ENCODE measurements at places on chromosomes 13 and 19.

DNA sequence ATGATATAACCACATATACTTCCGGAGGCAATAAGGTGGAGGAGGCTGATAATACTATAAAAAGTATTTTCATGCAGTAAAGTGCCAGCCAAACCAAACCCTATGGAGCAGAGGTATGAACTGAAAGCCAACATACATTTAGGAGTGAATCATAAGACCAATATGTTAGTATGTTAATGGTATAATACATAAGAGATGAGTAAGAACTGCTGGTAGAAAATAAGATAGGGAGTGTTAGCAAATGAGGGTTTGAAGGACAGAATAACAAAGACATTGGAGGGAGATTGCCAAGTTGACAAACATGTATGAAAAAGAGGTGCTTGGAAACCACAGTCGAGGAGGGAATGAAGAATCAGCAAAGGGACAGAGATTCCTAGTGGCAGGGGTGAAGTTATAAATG is 10.8 kb downstream of the ENOX1 start:
- no peak for DNase-seq

DNA sequence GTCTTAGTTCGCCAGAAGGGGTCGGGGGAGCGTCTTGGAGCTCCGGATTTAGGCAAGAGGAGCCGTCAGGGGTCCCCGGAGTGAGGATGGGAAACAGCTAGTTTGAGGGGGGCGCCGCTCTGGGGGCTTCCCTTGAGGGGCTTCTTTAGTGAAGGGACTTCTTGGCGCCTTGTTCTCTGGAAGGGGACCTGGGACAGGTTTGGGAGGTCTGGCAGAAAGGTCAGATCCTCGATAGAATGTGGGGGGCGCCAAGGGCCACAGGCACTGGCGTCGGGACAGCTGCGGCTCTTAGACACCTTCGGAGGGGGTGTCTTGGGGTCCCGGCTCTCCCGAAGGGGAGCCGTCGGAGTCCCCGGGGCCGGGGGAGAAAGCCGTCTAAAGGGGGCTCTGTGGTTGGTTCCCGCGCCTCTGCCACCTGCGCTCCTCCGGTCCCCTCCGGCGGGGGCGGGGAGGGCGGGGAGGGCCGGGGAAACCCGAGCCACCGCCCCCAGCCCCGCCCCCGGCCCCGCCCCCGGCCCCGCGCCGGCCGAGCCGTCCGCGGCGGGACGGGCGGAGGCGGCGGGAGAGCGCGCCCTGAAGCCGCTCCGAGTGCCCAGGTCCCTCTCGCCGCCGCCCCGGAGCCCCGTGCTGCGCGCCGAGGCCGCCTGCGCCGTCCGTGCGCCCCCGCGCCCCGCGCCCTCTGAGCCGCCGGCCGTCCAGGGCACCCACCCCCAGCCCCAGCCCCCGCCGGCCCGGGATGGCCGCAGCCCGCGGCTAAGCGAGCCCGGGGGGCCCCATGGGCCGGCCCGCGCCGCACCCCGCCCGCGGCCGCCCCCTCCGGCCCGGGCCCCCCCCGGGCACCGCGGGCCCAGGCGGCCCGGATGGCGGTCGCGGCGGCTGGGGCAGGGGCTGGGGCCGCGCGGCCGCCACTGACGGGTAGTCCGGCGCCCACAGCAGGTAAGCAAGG is at the start of gene NRTN:
Gene NRTN, plus strand, starts transcription at position 552 of the 946 bp plus-strand sequence. CDS start 19,099 bp downstream, outside the sequence.
- no peak for DNase-seq

DNA sequence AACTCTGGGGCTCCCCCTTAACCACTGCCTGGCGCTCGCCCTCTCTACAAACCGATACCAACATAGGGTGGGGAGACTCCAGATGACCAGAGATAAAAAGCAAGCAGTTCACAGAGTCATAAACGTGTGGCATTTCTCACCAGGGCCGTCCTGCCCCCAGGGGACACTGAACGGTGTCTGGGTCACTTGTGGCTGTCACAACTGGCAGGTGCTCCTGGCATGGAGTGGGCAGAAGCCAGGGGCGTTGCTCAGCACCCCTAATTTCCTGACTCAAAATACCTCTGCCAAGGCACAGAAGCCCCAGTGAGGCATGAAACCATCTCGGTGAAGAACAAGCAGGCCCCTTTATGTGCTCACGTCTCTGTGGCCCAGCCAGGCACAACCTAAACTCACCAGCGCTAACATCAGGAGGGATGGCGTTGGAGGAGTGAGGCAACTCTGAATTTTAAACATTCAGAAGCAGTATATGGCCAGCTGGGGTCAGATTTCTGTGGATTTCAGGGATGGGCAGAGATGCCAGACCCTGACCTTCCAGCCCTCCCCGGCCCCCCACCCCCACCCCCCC is 1.8 kb downstream of the PIP5K1C start:
- DNase-seq, result no peak

- DNase-seq, result no peak
Measured at GRCh38 chr13:80408270-80408669, 67.3 kb upstream of the SPRY2 start.

GRCh38 chr19:19677579-19677978 is 8.9 kb downstream of the ZNF101 start:
- DNase-seq, result no peak

DNA sequence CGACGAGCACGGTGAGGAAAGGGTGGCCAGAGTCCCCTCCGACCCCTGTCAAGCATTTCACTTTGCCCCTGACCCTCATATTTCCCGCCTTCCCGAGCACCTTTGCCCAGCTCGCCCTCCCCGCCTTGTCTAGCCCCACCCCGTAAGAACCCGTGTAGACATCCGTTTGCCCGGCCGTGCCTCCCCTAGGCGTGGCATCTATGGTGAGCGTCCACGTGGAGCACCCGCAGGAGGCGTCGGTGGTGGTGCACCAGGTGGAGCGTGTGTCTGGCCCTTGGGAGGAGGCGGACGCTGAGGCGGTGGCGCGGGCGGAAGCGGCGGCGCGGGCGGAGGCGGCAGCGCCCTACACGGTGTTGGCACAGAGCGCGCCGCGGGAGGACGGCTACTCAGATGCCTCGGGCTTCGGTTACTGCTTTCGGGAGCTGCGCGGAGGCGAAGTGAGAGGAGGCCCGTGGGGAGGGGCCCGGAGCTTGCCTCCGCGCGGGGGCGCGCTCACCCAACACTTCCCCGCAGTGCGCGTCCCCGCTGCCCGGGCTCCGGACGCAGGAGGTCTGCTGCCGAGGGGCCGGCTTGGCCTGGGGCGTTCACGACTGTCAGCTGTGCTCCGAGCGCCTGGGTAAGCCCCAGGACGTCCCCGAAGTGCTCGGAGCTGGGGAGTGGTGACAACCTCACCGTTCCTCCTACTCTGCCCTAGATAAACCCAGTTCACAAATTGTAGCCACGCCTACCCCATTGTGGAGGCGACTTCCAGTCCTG is 4.2 kb downstream of the LTBP4 start:
- DNase-seq, result peak; percentile 92

- DNase-seq, result no peak
Measured at GRCh38 chr19:58300620-58301019, 4.6 kb upstream of the ERVK3-1 start.

DNA sequence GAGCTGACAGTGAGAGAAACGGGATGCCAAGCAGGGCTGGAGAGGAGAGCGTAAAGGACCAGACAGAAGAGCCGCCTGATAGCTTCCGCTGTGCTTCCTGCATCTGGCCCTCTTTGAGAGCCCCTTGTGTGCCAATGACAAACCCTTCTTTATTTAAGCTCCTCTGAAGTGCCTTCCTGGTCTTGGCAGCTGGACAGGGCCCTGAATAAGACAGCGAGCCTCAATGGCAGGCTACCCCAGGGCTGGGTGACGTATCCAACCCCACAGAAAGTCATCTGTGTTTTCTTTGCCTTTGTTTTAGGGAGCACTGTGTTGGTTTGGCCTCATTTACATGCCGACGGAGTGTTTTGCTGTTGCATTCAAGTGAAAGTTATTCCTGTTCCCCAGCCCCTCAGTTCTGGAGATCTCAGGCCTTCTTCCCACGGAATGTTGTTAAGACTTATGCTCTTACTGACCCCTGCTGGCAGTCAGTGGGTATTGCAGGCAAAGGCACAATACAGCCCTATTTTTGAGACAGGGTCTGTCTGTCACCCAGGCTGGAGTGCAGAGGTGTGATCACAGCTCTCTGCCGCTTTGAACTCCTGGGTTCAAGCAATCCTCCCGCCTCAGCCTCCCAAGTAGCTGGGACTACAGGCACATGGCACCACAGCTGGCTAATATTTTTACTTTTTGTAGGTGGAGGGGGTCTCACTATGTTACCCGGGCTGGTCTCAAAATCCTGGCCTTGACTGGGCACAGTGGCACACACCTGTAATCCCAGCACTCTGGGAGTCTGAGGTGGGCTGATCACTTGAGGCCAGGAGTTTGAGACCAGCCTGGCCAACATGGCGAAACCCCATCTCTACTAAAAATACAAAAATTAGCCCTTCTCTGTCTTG is 16.8 kb downstream of the CCL25 start:
- no peak for DNase-seq

GRCh38 chr13:84393981-84394625 is 511.8 kb upstream of the SLITRK1 start:
- no peak for DNase-seq

DNA sequence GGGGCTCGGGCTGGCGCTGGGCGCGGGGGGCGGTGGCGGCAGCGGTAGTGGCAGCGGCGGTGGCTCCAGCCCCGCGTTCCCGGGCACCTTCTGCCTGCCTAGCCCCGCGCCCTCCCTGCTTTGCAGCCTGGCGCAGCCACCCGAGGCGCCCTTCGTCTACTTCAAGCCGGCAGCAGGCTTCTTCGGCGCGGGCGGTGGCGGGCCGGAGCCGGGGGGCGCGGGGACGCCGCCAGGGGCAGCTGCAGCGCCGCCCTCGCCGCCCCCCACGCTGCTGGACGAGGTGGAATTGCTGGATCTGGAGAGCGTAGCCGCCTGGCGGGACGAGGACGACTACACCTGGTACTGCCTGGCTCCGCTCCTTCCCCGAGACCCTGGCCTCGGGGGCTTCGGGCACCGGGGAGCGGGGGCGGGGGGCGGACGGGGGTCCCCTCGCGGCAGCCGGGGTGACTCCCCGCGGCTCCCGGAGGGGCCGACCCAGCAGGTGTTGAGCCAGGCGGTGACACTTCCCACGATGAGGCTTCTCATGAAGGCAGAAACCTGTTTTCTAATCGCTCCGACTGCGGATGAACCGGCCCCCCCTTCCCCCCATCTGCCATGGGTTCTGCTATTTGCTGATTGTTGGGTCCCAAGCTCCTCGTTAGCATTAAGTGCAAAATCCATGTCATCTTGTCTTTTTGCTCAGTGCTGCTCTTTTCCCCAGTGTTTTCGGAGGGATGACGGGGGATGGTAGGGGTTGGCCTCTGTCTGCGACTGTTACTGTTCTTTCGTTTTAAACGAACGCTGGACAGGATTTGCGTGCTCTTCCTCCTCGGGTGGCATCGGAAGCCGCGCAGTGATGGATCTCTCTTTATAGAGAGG is 943 bp downstream of the SLAIN1 start:
- peak; percentile 23 for DNase-seq

DNA sequence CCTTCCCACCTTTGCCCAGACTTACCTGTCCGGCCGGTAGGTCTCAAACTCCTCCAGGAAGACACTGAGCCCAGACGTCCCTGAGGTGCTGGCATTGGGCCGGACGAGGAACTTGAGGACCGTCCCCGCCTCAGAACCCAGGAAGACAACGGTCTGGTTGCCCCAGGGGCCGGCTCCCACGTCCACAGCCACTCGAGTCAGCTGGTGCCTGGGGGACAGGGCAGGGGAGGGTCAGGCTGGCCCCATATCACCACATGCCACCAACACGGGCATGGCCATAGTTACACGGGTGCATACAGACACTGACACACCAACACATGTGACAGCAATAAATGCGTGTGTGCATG is 8.4 kb upstream of the LRG1 start:
- no peak for DNase-seq

DNA sequence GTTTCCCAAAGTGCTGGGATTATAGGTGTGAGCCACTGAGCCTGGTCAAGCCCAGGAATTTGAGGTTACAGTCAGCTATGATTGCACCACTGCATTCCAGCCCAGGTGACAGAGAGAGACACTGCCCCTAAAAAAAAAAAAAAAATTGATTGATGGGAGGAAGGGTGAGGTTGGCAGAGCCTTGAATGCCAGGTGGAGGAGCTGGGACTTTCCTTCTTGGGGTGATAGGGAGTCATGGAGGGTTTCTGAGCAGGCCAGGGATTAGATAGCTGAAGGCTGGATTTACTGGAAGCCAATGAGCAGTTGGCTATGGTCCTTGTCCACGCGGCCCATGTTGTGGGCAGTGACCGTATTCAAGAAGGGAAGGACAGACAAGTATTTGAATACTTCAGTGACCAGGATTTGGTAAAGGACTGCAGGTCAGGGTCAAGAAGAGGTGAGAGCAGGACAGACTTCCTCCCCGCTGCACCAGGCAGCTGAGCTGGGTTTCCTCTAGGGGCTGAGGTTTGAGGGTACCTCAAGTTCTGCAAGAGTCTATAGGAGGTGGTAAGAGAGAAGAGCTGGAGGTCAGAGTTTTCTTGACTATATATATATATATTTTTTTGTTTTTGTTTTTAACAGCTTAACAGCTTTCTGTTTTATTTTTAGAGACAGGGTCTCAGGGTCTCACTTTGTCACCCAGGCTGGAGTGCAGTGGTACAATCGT is 6.9 kb upstream of the ICAM4 start:
- no peak for DNase-seq

GRCh38 chr19:17950310-17951156 is 16.4 kb upstream of the KCNN1 start:
- DNase-seq, result no peak

DNA sequence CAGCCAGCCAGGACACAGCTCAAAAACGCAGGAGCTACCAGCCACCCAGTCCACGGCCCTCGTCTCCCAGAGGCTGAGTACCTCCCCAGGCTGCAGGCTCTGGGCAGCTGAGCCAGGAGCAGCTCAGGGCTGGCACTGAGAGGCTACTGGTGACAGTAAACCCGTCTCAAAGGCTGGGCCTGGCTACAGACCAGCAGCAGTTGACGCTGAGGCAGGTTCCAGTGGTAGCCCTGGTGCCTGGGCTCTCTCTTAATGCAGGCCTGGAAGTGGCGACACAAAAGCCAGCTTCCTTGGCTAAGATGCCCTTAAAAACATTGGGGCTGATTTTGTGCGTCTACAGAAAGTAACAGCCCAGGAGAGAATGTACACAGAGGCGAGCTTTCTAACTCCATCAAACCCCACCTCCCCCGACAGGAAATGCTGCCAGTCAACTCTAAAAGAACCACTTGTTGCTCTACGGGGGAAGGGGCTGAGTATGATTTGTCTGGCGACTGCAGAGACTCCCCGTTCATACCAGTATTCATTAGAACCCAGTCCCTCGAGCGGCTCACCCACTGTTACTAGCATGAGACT is 126.3 kb downstream of the STK24 start:
- no peak for DNase-seq

DNA sequence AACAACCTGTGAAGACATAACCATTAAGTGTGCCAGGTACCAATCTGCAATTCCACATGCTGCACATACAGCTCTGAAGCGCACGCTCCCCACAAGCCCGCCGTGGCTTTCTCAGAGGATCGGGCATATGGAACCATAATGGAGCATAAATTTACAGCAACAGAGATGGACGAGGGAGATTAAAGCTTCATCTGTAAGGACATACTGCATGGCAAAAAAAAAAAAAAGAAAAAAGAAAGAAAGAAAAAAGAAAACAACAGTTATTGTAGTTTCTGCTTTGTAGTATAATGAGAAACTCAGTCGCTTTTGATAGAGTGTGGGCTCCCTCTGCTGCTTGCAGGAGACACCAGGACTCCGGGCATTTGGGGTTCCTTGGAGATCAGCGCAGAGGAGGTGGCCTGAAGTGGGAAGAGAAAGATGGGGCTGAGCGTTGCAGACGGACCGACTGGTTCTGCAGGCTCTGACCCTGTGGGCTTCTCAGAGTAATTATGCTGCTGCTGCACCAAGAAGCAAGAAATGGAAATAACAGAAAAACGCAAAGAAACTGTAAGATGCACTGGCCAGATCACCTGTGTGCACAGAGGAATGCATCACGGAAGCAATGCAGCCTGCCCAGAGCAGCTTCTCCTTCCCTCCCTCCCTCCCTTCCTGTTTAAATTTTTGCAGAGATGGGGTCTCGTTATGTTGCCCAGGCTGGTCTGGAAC is 10.8 kb upstream of the PDCD5 start:
- DNase-seq, result no peak

Measured in left colon (tissue), 2 donors.